Stimulated activated CD8-positive, alpha-beta memory T cell treated with anti-CD3 and anti-CD28 coated beads, Interleukin-15, amount 100 ng/mL, for 1 hour (primary cell): ENCODE measurements at places on chromosomes 16 and 17.
A peak's percentile ranks its signal among the peaks of the same experiment; 100 is the strongest.

- DNase-seq = no peak
Measured at GRCh38 chr17:37488009-37488604, 1.6 kb upstream of the DUSP14 start.

DNA sequence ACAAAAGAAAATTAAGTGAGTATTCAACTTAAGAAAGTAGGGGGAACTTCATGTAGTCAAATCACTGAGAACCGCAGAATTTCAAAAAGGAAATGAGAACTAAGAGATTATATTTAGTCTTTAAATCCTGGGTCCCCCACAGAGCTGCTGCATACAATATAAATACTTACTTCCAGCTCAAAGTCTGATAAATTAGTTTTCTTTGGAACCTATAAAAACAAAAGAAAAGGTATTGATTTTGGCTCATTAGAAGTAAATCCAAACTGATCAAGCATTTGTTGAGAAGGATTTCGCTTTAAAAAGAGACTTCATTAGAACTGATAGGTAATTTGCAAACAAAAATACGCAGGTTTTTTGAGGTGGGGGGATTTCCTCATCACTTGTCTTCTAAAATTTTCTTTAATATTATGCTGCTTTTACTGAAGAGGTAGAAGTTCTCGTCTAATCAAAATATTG lies 21.9 kb downstream of the PARN start:
- no peak for DNase-seq

DNA sequence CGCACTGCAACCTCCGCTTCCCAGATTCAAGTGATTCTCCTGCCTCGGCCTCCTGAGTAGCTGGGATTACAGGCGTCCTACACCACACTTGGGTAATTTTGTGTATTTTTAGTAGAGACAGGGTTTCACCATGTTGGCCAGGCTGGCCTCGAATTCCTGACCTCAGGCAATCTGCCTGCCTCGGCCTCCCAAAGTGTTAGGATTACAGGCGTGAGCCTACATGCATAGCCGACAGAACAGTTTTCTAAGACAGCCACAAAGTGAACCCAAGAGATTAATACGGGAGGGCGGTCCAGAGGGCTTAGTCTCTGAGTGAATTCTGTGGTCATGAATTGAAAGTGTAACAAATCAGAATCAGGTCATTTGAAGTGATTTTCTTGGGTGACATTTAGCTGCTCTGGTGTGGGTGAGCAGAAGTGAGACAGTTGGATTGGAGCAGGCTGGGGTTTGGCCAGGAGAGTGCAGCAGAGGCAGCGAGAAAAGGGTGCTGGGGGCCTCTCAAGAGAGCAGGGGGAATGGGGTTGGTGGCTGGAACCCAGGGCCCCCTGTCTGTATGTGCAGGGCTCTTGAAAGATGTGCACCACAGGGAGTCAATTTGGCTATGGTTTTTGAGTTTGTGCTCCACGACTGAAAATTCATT lies 231.4 kb upstream of the WSCD1 start:
- DNase-seq = no peak

DNA sequence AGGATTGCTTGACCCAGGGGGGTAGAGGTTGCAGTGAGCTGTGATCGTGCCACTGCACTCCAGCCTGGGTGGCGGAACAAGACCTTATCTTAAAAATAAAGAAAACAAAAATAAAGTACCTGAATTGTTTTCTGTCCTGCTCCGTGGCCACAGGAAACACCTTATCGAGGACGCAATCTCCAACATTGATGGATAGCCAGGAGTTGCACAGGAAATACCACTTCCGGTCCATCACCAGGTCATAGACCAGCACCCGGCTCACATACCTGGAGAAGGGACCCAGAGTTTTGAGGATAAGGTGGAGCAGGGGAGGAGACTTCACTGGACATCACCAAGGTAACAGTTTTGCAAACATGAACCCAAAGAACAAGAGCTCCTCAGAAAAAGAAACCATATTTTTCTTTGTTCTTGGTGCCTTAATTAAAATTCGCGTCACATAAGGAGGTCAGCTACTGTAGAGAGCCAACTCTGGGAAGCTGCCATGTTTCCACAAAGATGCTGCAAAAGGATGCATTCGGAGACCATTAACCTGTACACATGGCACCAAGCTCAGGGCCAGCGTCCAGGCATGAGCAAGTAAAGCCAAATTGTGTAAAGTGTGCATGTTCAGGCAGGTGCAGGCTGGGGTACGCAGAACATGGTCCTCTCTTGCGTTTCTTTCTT lies 55.6 kb upstream of the GCSH start:
- no peak for DNase-seq

DNA sequence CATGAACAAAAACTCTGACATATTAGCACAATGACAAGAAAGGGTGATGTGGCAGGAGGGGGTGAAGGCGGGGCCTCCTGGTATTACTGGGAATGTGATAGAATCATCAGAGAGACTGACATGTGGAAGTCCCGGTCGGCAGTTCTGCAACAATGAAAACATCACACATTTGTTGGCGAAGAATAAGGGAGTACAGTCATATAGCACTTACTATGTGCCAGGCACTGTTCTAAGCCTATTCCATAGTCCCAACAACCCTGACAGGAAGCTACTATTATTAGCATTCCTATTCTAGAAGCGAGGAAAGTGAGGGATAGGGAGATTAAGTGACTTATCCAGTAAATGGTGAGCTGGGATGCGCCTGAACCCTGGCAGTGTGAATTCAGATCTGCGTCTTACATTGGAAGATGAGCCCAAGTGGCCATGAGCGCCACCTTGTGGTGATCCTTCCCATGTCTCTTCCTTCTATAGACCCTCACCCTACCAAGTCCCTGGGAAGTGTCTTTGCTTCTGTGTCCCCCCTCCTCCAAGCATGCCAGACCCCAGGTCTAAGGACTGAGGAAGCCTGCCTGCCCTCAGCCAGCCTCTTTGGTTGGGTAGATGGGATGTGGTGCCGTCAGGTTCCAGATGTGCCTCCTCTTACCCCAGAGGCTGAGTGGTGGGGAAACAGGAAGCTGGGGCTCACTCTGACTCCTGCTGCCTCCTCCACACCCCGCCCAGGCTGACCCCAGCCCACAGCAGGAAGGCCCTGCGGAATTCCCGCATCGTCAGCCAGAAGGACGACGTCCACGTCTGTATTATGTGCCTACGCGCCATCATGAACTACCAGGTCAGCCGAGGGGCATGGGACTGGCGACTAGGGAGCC lies 14.0 kb downstream of the FMNL1 start:
- DNase-seq = peak; percentile 69

DNA sequence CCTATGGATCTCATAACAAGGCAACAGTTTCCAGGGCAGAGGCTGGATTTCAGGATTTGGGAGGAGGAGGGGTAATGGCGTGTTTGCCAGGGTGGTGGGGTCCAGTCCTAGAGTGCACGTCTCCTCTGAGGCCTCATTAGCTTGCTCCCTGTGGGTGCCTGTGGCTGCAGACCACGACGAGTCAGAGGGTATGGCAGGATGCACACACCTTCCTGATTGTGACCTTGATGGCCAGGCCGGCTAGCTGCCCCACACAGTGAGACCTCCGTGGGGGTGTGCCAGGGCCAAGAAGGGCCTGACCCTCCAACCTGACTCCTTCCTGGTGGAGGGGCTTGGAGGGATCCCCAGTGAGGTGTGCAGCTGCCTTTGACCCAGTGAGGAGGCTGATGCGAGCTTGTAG lies 4.0 kb upstream of the SMTNL2 start:
- no peak for DNase-seq

DNA sequence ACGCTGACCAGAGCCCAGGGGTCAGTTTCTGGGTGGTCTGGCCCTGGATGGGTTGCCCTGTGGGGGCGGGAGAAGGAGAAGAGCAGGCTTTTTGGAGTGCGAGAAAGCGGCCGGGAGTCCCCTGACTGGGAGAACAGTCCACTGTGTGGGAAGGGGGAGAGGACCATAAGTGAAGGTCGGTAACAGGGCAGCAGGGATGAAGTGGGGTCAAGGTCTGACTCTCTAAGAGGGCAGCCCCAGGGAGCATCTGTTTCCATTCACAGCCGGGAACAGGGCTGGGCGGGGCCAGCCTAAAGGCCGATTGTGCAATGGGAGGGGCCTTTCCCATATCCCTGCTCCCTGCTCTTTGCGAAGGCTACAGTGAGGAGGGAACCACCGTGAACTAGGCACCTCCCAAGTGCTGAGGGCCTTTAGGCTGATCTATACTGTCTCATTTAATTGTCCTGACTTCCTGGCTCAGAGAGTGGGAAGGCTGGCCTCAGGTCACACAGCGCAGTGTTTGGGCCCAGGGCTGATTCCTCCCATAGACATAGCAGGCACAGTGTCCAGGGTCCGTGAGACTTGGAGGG lies 10.4 kb upstream of the WFDC1 start:
- no peak for DNase-seq

- no peak for DNase-seq
Measured at GRCh38 chr17:37068266-37068665, 119.5 kb downstream of the AATF start.

DNA sequence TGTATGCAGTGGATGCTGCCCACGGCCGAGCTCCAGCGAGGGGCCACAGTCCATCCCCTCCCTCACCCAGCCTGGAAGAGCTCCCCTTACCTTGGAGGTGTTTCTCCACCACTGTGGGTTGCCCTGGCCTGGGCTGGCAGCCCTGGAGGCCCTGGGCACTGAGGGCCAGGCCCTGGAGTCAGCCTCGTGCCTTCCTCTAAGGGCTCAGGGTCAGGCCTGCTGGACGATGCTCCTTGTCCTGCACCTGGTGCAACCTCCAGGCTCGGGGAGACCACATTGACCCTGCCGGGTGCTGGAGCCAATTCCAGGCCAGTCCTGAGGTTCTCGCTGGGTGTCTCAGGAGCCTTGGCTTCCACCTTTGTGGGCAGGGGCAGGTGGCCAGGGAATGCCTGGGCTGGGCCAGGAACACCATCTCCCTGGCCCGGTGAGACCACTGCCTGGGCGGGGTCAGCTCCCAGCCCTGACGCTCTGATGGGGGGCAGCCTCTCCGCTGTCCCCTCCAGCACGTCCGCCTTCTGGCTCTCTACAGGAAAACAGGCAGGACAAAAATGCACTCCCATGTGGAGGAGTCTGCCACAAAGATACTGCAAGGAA lies 10.4 kb downstream of the MYLK3 start:
- DNase-seq = no peak

DNA sequence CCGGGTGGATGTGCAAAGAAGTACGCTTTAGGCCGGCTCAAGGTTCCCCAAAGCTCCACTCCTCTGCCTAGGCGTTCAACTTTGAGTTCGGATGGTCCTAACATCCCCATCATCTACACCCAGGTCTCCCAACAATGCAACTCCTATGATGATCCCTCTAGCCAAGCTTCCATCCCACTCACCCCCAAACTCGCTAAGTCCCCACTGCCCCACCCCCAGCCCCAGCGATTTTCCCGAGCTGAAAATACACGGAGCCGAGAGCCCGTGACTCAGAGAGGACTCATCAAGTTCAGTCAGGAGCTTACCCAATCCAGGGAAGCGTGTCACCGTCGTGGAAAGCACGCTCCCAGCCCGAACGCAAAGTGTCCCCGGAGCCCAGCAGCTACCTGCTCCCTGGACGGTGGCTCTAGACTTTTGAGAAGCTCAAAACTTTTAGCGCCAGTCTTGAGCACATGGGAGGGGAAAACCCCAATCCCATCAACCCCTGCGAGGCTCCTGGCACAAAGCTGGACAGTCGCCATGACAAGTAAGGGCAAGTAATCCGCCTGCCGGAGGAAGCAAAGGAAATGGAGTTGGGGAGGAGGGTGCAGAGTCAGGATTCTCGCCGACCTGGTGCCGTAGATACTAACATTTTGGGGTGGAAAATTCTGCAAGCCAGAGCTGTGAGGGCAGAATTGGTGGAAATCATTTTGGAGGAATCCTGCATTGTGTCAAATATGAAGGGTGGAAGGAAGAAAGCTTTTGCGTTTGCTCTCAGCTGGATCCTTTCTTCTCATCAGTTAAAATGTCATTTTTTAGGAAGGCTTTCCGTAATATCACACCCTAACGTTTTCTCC lies at the start of gene TP53:
TSS of gene TP53 (minus strand) at position 419 of the 836 bp plus-strand sequence. CDS start 10,896 bp downstream, outside the sequence.
- DNase-seq = peak; percentile 75

GRCh38 chr17:61206922-61207321 lies 192.7 kb upstream of the TBX2 start:
- DNase-seq = no peak

DNA sequence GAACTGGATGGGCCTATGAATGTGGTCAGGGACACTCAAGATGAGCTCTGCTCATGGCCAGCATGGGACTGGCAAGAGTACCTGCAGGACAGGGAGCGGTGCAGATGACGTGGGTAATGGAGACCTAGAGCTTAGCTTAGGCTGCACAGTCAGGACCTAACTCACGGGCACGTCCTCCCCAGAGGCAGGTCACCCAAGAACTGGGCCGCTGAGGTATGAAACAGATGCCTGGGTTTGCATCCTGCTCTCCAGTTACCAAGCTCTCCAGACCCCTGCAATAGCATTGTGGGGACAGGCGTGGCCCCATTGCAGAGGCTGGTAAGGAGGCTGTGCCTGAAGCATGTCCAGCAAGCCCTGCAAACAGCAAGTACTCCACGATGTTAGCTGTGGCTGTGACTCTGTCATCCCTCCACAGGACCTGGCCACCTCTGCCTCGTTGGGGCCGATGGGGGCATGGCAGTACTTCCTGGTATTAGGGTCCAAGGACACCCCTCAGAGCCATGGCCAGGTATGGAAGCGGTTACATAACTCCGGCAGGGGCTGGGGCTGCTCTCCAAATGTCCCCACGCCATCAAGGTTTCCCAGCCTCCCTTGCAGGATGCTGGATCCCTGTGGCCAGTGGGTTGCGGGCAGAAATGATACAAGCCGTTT lies 37.5 kb upstream of the RBFOX3 start:
- DNase-seq = no peak

GRCh38 chr17:18371455-18371854 lies 6.1 kb upstream of the EVPLL start:
- DNase-seq = no peak

DNA sequence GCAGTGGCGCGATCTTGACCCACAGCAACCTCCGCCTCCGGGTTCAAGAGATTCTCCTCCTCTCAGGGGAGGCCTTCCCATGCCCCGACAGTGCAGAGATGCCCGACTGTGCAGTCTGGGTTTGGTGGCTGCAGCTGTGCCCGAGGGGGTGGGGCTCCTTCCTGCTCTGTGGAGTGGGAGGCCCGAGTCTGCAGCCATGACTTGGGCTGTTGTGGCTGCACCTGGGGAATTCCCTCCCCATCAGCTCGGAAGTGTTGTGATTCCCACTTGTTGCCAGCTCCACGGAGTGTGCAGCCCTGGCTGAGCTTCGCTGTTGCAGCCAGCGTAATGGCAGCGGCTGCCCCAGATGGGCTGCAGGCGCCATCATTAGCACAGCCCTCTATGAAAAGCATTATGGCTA lies 66.4 kb upstream of the SMIM36 start:
- no peak for DNase-seq

- DNase-seq = no peak
Measured at GRCh38 chr16:85399583-85400284, 213.4 kb upstream of the GSE1 start.

- DNase-seq = no peak
Measured at GRCh38 chr16:1614456-1615102, 2.4 kb downstream of the CRAMP1 start.

DNA sequence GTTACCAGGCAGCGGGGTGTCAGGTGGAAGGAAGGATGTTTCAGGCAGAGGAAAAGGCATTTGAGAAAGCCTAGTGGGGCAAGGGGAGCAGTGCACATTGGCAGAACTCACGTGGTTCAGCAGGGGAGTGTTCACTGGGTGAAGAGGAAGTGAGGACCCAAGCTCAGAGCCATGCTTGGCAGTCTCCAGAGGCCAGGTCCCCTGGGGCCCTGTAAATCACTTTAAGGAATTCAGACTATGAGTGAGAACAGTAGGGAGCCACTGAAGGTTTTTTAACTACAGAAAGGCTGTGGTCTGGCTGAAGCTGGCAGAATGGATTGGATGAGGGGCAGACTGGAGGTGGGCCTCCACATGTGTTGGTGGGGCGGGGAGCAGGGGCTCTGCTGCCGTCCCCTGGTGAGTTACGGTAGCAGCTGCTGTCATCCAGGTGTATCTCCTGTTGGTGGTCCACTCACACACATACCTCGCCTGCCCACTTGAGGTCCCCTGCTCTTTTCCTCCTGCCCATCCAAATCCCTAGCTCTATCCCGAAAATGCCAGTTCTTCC lies 5.1 kb downstream of the CLEC16A start:
- no peak for DNase-seq
